ENCODE measurements at places on chromosomes 1 and 21. TPM values are rescaled to one million over a fixed set of nuclear protein-coding genes. Genes with fewer than 3 reads are reported as not detected.

DNA sequence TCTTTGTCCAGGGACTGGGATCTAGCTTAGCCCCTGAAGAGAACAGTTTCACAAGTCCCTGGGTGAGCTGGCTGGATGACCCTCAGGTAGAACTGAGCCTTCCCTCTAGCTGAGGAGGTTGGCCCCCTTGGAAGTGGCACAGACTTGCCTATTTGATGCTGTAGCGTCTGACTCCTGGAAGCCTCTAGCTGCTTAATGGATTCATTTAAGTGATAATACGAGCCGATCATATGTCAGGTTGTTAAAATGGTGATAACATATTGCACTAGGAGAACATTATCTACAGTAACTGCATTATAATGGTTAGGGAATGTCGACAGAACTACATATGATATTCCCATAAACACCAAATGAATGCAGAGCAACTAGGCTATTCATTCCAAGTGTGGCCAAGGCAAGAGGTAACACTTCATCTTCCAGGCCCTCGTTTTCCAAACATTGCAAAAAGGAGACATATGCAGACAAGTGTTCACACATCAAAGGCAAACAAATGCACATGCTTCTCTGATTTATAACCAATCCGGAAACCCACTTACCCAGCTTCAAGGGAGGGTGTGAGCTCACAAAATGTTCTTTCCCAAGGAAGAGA lies 340.1 kb upstream of the PLXNA2 start:
- no peak for DNase-seq
- no peaks in the 10 kb centered on the region for H3K27me3 ChIP-seq
- no peaks in the 10 kb centered on the region for H3K4me1 ChIP-seq
- no peak overlapping the region for H3K27ac ChIP-seq
- no peaks in the 10 kb centered on the region for H3K36me3 ChIP-seq
- no peak overlapping the region for H3K4me3 ChIP-seq

DNA sequence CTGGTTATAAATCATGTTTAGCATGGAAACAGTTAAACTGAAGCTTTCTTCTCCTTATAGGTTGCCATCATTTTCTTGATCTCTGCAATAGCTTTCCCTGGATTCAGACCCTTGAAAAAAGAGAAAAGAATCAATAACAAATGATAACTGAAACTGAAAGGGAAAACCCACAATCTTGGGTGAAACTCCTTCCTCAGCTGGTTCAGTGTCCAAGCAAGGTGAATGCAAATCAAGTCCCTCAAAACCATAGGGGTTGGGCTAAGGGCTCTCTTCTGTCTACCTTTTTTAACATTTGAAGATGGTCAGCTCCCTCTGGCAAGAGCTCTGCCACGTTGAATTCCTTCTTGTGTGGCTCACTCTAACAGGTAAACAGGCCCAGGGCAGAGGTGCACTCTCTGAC lies 7.1 kb upstream of the ATP13A2 start:
- DNase-seq: no peak
- H3K4me3 ChIP-seq: no peak overlapping the region
- peaks cover 7% of the 10 kb centered on the region for H3K4me1 ChIP-seq

GRCh38 chr1:186662752-186663151 lies 17.5 kb downstream of the PTGS2 start:
- H3K36me3 ChIP-seq: no peaks in the 10 kb centered on the region
- no peak overlapping the region for H3K4me3 ChIP-seq
- no peak for DNase-seq
- H3K4me1 ChIP-seq: no peaks in the 10 kb centered on the region

DNA sequence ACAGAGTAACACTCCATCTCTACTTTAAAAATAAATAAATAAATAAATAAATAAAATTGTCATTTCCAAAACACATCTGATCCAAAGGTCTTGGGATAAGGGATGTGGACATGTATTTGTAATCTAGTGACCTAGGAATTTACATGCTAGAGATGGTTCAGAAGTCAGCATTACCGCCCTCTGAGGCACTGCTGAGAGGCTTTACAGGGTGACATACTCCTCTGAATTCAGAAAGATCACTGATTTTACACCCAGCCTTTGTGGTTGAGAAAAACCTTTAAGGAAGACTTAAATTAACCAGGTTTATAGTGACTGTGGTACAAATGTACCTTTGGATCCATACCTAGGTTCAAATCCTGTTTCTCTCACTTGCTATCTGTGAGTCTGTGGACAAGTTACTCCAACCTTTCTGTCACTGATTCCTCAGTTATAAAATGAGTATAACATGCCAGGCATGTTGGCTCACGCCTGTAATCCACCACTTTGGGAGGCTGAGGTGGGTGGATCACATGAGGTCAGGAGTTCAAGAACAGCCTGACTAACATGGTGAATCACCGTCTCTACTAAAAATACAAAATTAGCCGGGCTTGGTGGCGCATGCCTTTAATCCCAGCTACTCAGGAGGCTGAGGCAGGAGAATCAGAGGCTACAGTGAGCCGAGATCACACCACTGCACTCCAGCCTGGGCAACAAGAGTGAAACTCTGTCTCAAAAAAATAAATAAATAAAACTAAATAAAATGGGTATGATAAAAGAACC lies 20.1 kb downstream of the OSBPL9 start:
- no peaks in the 10 kb centered on the region for H3K36me3 ChIP-seq
- no peak overlapping the region for H3K4me3 ChIP-seq
- no peaks in the 10 kb centered on the region for H3K27me3 ChIP-seq
- no peak overlapping the region for H3K27ac ChIP-seq
- peaks cover 12% of the 10 kb centered on the region for H3K4me1 ChIP-seq

- no peaks in the 10 kb centered on the region for H3K36me3 ChIP-seq
- H3K4me3 ChIP-seq: no peak overlapping the region
- H3K4me1 ChIP-seq: no peaks in the 10 kb centered on the region
- H3K27me3 ChIP-seq: peaks cover 8% of the 10 kb centered on the region
- no peak for DNase-seq
These were observed 3.4 kb downstream of the PRR9 start for GRCh38 chr1:153220606-153221303.

DNA sequence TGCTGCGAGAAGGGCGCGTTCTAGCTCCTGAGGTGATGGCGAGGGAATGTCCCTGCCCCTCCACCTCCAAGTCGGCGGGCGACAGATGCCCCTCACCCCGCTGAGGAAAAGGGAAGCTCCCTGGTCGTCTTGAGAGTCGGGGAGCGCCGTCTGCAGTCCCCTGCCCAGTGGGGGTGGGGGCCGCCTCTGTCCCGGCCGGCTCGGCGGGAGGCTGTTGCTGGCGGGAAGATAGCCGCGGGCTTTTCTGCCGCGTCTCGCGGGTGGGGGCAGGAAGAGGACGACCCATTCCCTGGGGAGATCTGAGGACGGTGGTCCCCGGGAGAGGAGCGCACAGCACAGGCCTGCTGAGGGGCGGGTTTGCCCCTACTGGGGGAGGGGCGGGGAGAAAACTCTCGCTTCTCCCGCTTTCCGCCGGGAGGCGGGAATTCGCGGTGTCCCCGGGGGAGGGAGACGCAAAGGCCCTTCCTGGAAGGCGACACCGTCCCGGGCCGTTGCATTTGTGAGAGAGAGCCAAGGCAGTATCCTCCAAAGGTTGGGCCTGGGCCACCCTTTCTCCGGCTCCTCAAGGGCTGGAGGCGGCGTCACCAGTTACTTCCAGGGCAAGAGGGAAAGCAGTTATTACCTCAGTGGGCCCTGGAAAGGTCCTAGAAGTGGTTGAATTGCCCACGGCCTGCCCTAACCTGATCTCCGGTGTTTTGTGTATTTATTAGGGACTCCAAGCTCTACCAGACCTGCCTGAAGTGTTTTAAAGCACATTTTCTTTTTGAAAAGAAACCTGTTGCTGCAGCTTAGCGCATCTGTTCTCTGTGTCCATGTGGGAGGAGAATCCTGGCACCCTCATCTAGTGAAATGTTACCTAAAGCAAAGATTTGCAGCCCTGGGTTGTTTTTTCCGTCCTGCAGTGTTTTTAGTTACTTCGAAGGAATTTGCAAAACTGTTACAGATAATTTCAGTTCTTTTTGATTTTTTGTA lies 648 bp downstream of the S100PBP start:
- peak overlapping the region; percentile 99 for H3K4me3 ChIP-seq
- peaks cover 27% of the 10 kb centered on the region for H3K36me3 ChIP-seq
- H3K4me1 ChIP-seq: peaks cover 43% of the 10 kb centered on the region
- peak overlapping the region; percentile 94 for H3K27ac ChIP-seq
- H3K27me3 ChIP-seq: no peaks in the 10 kb centered on the region
- DNase-seq: peak; percentile 46

GRCh38 chr1:184745110-184745509 lies 9.5 kb downstream of the EDEM3 start:
- no peak for DNase-seq
- no peaks in the 10 kb centered on the region for H3K27me3 ChIP-seq
- H3K27ac ChIP-seq: peak overlapping the region; percentile 47
- H3K4me1 ChIP-seq: peaks cover 69% of the 10 kb centered on the region
- H3K36me3 ChIP-seq: peaks cover 2% of the 10 kb centered on the region

GRCh38 chr1:193654951-193655735 lies 468.7 kb upstream of the B3GALT2 start:
- H3K36me3 ChIP-seq: peaks cover 19% of the 10 kb centered on the region
- no peak for DNase-seq
- H3K4me3 ChIP-seq: no peak overlapping the region
- H3K4me1 ChIP-seq: no peaks in the 10 kb centered on the region
- H3K27me3 ChIP-seq: no peaks in the 10 kb centered on the region

- peaks cover 3% of the 10 kb centered on the region for H3K27me3 ChIP-seq
- H3K27ac ChIP-seq: no peak overlapping the region
- no peaks in the 10 kb centered on the region for H3K4me1 ChIP-seq
- no peaks in the 10 kb centered on the region for H3K36me3 ChIP-seq
- no peak overlapping the region for H3K4me3 ChIP-seq
These were observed 240.9 kb upstream of the CAMK1G start for GRCh38 chr1:209342441-209343175.

DNA sequence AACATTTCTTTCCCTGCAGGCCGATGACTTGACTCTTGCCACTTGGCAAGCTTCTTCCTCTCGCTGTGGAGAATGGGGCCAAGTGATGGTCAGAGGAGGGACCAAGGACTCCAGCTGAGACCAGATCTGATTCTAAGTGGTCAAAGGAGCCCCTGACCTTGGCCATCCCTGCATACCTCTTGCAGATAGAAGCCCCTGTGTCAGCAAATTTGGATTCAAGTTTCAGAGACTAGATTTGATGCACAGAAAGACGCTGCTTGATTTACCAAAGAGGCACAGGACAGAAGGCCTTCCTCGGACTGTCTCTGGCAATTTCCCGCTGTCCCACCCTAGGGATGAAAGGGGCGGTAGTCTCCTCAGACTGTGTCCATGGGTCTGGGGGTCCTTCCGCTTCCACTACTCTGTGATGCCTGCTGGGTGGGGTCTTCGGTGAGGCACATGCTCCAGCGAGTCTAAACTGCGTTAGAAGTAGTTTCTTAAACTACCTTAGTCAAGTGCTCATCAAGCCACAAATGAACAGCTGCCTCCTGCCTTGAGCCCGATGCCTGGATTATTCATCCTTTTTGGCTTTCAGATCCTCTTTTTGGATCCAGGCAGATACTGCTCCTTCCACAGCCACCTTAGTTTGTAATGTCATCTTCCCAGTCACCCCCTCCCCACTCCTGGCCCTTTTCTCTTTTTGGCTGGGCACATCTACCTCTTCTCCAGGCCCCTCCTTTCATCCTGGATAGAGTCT lies 31.8 kb upstream of the RBM15 start:
- no peaks in the 10 kb centered on the region for H3K4me1 ChIP-seq
- H3K4me3 ChIP-seq: no peak overlapping the region
- DNase-seq: no peak
- no peaks in the 10 kb centered on the region for H3K36me3 ChIP-seq
- no peak overlapping the region for H3K27ac ChIP-seq

DNA sequence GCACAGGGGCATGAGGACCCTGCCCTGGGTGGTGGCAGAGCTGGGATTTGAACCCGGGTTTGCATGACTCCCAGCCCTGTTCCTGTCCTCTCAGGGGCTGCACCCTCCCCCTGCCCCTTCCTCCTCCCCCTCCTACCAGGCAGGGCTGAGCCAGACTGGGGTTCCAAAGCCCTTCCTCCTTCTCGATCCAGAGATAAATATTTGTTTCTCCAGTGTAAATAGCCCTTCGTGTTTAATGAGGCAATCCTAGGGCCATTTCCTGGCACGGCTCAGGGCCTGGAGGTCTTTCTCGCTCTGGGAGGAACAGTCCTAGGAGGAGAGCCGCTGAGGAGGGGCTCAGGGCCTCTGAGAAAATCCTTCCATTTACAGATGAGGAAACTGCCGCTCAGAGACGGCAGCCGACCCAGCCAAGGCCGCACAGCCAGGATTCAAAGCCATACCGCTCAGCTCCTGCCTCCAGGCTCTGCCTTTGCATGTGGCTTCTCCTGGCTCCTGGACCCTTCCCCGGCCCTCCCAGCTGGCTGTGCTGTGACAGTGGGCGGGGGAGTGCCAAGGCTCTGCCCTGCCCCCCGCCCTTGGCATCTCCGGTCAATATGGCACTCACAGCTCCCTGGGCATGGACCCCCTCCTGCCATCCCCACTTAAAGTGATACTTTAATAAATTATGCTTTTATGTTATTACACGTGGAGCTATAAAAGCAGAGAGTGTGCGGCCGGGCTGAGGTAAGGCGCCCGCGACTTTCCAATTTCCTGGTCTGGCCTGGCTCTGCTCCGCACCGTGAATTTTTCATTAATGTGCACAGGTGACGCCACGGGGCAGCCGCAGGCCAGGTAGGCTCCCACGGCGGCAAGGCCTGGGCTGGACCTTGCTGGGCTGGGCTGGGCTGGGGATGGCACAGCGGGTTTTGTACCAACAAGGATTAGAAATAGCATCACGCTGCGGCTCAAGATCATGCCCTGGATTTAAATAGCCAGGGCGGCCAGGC lies 114.7 kb upstream of the WNT4 start:
- H3K36me3 ChIP-seq: no peaks in the 10 kb centered on the region
- H3K27ac ChIP-seq: no peak overlapping the region
- H3K4me1 ChIP-seq: no peaks in the 10 kb centered on the region
- no peak for DNase-seq
- H3K4me3 ChIP-seq: no peak overlapping the region

- no peak for DNase-seq
- peaks cover 28% of the 10 kb centered on the region for H3K36me3 ChIP-seq
- no peak overlapping the region for H3K27ac ChIP-seq
- H3K27me3 ChIP-seq: no peaks in the 10 kb centered on the region
These were observed 48.9 kb downstream of the SLC35D1 start for GRCh38 chr1:67005068-67005467.

- H3K27ac ChIP-seq: no peak overlapping the region
- H3K4me1 ChIP-seq: no peaks in the 10 kb centered on the region
- peaks cover 9% of the 10 kb centered on the region for H3K36me3 ChIP-seq
- no peak overlapping the region for H3K4me3 ChIP-seq
These were observed 7.0 kb upstream of the CDK11B start for GRCh38 chr1:1665815-1666251.

DNA sequence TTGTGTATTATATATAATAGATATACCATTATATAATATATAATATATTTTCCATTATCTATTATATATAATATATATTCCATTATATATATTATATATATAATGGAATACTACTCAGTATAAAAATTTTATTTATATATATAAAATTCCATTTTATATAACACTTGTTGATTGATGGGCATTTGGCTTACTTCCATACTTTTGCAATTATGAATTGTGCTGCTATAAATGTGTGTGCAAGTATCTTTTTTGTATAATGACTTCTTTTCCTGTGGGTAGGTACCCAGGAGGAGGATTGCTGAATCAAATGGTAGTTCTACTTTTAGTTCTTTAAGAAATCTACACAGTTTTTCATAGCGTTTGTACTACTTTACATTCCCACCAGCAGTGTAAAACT lies 1211.1 kb downstream of the NCAM2 start:
- H3K27me3 ChIP-seq: no peaks in the 10 kb centered on the region
- H3K27ac ChIP-seq: no peak overlapping the region
- no peak for DNase-seq
- H3K4me3 ChIP-seq: no peak overlapping the region
- no peaks in the 10 kb centered on the region for H3K4me1 ChIP-seq
- H3K36me3 ChIP-seq: peaks cover 2% of the 10 kb centered on the region

The PAX7 gene
- not detected for total RNA-seq

The USP33 gene
- 41.0 TPM for total RNA-seq

The ARHGEF19 gene
- total RNA-seq: 7.0 TPM

The CD164L2 gene
- not detected for total RNA-seq

The PLA2G2A gene
- not detected for total RNA-seq

The IFI44L gene
- total RNA-seq: 32.8 TPM
